AG09319 (cell line): ENCODE measurements at places on chromosomes 7 and 10.
A peak's percentile ranks its signal among the peaks of the same experiment; 100 is the strongest.

DNA sequence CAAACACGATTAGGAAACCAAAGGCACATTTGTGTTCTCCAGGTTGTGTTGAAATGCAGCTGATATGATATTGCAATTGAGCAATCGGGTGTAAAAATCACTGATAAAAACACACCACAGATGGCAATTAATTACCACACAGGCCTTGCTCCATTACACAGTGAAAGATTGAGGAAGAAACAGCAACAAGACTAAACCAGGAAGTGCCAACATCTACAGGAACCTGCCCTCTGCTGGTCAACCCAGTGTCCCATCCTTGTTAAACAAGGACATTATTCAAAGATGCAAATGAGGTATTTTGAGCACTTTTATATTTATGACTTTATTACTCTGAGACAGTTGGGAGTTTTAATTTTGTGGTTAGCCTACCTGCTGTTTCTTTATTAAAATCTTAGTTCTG lies 765.6 kb upstream of the GHITM start:
- no peak for DNase-seq

DNA sequence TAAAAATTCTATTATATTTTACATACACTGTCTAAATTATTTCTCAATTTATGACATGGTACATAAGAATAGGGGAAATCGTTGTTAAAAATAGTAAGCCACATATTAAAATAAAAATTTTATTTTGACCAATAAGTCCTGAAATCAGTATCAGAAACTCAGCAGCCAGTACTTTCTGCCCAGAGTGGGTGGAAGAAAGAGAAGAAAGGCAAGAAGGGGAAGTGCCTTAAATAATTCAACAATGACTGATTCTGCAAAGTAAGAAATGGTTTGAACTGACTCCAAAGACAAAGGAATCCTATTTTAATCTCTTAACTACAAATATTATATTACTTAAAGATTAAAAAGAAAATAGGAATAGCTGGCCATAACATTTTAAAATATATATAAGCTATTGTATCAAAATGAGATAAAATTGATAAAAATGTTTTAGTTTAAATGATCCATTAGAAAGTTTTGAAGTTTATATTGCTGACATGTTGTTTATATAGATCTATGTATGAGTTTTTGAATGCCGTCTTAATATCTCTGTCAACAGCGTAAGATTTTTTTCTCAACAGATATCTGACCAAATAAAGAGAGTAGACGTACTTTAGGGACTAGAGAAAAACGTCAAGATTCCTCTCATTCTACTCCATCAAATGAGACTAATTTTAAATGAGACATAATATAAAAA lies 30.2 kb upstream of the NRCAM start:
- no peak for DNase-seq

- peak; percentile 75 for DNase-seq
Observed at GRCh38 chr7:1028775-1029636, 15.3 kb upstream of the GPR146 start.

DNA sequence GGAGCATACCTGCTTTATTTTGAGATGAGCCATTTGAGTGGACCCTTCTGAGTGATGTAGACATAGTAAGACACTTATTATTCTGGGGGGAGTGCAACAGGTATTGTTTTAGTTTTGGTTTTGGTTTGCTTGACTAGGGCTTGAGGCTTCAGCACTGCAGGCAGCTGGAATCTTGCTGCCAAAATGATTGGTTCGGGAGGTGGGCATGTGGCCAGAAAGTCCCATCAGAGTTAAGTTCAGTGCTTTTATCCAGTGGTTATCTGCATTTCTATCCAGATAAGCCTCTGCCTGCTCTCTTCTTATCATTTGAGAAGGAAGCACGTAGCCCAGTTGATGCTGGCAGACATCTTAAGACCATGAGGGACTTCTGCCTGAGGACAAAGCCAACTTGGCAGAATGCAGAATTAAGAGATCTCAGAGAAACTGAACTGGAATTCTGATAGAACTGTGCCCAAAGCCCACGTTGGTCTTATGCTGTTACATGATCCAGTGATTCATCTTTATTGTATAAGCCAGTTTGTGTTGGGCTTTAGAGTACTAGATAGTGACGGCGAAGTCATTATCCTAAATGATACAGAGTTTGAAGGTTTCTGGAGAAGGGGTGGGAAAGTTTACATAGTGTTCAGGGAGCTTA lies 9.6 kb upstream of the JAZF1 start:
- DNase-seq: no peak

GRCh38 chr10:69846293-69846921 lies 44.7 kb downstream of the COL13A1 start:
- no peak for DNase-seq

GRCh38 chr10:120392671-120393079 lies 64.4 kb upstream of the PLPP4 start:
- DNase-seq: no peak

DNA sequence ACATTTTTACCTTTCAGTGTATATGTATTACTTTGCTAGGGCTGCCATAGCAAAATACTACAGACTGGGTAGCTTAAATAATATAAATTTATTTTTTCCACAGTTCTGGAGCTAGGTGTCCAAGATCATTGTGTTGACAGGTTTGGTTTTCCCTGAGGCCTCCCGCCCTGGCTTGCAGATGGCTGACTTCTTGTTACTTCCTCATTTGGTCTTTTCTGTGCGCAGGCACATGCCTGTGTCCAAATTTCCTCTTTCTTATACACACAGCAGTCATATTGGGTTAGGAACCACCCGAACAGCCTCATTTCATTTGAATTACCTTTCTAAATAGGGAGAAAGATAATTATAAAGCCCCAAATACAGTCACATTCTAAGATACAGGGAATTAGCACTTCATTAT lies 521.6 kb upstream of the SORCS1 start:
- no peak for DNase-seq

DNA sequence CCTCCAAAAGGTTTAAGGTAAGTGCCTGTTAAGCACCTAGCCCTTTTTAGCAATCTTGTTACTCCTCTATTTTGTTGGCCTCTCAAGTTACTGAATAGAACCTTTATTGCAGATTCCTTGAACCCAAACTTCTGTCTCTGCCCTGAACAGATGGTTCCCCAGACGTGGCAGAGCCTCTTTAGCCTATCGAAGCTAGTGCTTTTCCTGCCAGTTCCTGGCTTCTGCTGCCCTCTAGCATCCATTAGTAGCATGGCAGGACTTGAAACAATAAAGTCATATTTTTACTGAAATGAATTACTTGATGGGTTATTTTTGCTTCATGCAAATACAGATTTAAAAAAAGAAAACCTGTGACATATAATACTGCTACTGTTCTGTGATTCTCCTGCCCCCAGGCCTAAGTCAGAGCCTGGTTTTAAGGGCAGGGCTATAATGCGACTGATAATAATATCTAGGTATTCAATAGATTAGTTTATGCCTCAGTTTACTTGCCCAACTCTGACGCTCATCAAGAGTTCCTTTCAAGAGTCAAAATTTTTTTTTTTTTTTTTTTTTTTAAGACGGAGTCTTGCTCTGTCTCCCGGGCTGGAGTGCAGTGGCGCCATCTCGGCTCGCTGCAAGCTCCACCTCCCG lies 84.3 kb upstream of the PHF14 start:
- DNase-seq: peak; percentile 10

GRCh38 chr7:8217200-8218068 lies 44.5 kb downstream of the ICA1 start:
- DNase-seq: peak; percentile 29

DNA sequence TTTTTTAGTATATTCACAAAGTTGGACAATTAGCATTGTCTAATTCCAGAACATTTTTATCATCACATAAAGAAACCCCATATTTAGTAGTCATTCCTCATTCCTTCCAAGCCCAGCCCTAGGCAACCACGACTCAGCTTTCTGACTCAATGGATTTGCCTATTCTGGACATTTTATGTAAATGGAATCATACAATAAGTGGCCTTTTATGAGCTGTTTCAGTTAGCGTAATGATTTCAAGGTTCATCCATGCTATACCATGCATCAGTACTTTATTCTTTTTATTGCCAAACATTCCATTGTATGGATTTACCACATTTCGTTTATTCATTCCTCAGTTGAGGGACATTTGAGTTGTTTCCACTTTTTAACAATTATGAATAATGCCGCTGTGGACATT lies 249.2 kb downstream of the DYNC1I1 start:
- no peak for DNase-seq

DNA sequence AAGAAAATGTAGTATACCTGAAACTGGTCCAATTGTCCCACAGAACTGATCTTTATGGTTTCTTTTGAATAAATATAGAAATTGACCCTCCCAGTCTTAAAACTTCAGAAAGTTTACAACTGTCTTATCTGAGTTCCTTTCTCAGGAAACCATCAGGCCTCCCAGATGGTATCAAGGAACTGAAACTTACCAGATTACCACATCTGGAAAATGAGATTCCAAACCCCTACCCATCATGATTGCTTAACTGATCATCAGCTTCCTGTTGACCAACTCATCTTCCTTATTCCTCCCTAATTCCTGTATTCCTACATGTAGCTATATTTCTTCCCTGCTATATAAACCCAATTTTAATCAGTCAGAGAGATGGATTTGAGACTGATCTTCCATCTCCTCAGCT lies 5.5 kb downstream of the VWDE start:
- no peak for DNase-seq

- no peak for DNase-seq
Observed at GRCh38 chr10:24324651-24325050, 115.7 kb downstream of the KIAA1217 start.

GRCh38 chr7:14596421-14596820 lies 306.1 kb downstream of the DGKB start:
- no peak for DNase-seq

DNA sequence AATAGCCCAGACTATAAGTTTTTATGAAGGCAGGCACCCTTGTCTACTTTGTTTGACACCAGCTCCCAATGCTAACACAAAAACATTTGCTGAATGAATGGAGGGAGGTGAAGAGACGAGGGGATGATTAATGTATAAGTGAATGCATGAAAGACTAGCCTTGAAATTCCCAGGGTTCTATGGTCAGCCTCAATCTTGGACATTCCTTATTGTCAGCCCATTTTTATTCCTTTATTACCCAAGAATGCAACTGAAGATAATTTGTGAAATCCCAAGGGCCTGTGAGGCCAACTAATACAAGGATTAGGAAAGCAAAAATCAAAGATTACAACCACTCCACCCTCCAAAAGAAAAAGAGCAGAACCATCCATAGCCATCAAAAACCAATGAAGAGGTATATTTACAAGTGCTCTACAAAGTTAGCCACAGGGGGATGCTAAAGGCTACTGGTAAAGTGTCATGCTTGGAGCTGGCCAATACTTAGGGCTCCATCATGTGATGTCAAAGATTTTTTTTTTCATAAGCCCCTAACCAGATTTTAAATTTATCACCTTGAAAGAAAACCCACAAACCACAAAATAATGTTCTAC lies 40.0 kb upstream of the ASAH2 start:
- DNase-seq: no peak

- no peak for DNase-seq
Observed at GRCh38 chr7:27217951-27218350, 18.1 kb upstream of the HOXA13 start.

DNA sequence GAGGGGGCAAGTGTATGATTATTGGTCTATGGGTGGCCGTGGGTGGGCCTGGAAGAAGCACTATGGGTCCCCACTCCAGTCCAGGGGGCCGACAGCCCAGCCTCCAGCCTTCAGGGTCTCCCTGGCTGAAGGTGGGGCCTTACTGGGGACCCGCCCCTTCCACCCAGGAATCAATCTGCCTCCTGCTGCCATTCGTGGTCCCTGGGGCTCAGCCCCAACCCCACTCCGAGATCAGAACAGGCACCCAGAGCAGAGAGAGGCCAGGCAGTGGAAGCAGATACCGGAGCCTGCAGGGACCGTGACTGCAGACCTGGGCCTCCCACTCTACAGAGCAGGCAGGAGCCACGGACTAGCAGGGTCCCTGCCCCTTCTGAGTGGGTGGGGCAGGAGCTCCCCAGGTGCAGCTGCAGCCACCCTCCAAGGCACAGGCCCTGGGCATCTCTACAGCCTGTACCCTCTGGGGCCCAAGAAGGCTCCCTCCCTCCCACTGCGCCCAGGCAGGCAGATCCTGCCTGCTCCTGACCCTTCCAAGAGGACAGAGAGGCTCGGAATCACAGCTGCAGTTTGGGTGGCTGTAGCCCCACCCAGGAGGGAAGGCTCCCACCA lies 13.6 kb upstream of the FOXL3 start:
- DNase-seq: no peak
